Activated naive CD8-positive, alpha-beta T cell treated with anti-CD3 and anti-CD28 coated beads, Interleukin-2, amount 10 ng/mL, durations not matched to agents 7 days and 5 days (primary cell): ENCODE measurements at places on chromosomes 1 and 21. TPM values are rescaled to one million over a fixed set of nuclear protein-coding genes. Genes with fewer than 3 reads are reported as not detected.

DNA sequence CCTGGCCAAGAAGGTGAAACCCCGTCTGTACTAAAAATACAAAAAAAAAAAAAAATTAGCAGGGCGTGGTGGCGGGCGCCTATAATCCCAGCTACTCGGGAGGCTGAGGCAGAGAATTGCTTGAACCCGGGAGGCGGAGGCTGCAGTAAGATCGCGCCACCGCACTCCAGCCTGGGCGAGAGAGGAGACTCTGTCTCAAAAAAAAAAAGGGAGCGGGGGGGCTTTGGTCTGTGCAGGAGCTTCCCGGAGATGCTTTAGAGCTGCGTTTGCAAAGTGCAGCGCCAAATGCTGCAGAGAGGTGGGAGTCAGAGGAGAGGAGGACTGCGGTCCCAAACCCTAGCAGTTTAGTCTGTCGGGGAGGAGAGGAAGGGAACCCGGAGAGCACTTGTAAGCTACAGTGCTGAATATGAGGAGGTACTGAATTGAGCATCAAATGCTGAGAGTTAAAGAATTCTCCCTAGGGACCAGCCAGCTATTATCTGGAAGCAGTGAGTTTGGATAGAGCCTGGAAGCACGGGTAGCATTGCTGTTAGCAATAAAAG is 569 bp downstream of the FALEC start:
- H3K4me3 ChIP-seq: peak overlapping the region; percentile 89
- peak overlapping the region; percentile 75 for H3K27ac ChIP-seq
- peaks cover 13% of the 10 kb centered on the region for H3K4me1 ChIP-seq

Gene RNU1-4
- 3,257 TPM for total RNA-seq

- no peak overlapping the region for H3K27ac ChIP-seq
- no peaks in the 10 kb centered on the region for H3K4me1 ChIP-seq
- no peaks in the 10 kb centered on the region for H3K36me3 ChIP-seq
- no peak overlapping the region for H3K4me3 ChIP-seq
- no peak for DNase-seq
These were observed 24.3 kb downstream of the TMEM201 start for GRCh38 chr1:9612871-9613624.

DNA sequence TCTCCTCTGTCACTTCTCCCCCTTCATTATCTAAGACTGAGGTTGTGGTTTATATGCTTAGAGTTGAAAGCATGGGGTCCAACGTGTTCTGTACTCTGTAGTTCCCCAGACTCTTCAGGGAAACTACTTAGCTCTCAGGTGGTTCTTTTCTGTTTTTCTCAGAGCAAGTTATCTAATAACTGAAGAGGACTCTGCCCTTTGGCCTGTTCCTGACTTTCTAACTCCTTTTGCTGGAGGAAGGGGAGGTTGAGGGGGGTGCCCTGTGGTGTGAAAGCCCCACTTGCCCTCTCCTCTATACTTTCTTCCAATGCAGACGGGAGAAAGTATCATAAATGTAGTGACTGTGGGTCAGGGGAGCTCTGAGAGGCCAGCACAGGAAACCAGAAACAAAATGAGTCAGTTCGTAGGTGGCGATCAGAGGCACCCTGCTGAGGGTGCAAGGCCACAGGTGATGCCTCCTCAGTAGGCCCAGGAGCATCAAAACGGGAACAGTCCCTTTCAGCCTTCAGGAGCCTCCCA is 5.0 kb downstream of the SLC25A44 start:
- H3K4me3 ChIP-seq: peak overlapping the region; percentile 65
- H3K4me1 ChIP-seq: peaks cover 49% of the 10 kb centered on the region
- peak overlapping the region; percentile 92 for H3K27ac ChIP-seq
- peaks cover 32% of the 10 kb centered on the region for H3K36me3 ChIP-seq
- DNase-seq: peak; percentile 37

Gene KRTAP11-1
- not detected for total RNA-seq

DNA sequence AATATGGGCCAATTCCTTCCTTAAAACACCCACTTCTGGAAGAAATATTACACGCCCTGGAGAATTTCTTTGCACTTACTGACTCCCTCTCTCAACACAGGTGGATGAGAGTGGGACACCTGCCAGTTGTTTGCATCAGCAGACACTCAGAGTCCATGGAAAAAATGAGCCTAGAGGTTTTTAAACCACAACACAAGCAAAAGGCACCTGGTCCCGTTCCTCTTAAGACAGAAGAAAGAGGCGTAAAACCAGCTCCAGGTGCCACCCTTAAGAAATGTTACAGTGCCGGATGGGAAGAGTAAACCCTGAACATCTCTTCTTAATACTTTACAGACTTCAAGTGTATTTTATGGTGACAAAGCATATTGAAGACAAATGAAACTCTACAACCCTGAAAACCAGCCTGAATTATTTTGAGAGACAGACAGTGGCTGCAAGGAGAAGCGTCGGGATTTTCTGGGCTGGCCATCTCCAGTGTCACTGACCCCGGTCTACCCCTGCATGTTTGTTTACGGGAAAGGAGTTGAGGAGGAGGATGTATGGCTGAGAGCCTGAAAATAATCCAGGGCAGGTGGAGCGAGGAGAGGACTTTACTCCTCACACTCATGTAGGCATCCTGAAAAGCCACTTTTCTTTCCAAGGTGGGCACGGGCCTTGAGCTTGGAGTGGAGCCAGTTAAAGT is 7.8 kb upstream of the RIPK4 start:
- no peak for DNase-seq
- no peak overlapping the region for H3K27ac ChIP-seq
- H3K27me3 ChIP-seq: peaks cover 57% of the 10 kb centered on the region
- H3K4me1 ChIP-seq: no peaks in the 10 kb centered on the region
- H3K4me3 ChIP-seq: no peak overlapping the region

GRCh38 chr1:20932437-20932977 is 145.4 kb upstream of the HP1BP3 start:
- peaks cover 12% of the 10 kb centered on the region for H3K4me1 ChIP-seq
- peaks cover 14% of the 10 kb centered on the region for H3K36me3 ChIP-seq
- H3K27ac ChIP-seq: peak overlapping the region; percentile 37

DNA sequence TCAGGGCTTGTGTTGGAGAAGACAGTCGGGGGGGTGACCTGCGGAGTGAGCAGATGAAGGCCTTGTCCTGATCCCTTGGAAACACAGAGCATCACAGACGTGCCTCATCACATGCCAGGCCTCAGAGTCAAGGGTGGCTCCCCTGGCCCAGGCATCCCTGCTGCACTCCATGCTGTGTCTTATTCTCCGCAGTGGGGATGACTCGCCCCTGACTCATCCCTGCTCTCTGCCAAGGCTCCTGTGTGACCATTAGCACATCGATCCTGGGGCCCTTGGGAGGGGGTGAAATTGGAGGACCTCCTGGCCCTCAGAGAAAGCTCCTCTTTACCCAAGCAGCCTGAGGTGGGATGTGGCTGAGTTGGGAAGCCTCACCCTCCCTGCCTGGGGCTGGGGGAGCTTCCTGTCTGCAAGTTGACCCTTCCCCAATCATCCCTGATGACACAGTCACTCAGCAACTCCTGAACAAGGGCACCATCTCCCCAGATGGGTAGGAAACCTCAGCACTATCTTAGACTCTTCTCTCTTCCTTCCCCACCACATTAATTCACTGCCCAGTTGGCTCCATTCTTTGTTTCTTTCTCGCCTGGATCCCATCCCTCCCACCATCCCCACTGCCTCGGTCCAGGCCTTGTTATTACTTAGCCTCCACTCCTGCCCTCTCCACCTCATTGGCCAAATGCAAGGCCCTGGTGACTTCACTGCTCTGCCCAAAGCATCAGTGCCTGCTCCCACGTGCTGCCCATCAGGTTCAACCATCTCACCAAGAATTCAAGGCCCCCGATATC is 74.6 kb downstream of the CAMK2N1 start:
- H3K27me3 ChIP-seq: peaks cover 12% of the 10 kb centered on the region
- H3K4me1 ChIP-seq: peaks cover 3% of the 10 kb centered on the region
- no peaks in the 10 kb centered on the region for H3K36me3 ChIP-seq
- no peak for DNase-seq
- no peak overlapping the region for H3K4me3 ChIP-seq
- no peak overlapping the region for H3K27ac ChIP-seq

Gene GNAT2
- total RNA-seq: 0.22 TPM

GRCh38 chr1:89901957-89902669 is 81.3 kb downstream of the LRRC8D start:
- no peaks in the 10 kb centered on the region for H3K27me3 ChIP-seq
- no peak for DNase-seq
- peaks cover 12% of the 10 kb centered on the region for H3K4me1 ChIP-seq
- H3K27ac ChIP-seq: no peak overlapping the region

Gene CNR2
- total RNA-seq: 2.0 TPM

DNA sequence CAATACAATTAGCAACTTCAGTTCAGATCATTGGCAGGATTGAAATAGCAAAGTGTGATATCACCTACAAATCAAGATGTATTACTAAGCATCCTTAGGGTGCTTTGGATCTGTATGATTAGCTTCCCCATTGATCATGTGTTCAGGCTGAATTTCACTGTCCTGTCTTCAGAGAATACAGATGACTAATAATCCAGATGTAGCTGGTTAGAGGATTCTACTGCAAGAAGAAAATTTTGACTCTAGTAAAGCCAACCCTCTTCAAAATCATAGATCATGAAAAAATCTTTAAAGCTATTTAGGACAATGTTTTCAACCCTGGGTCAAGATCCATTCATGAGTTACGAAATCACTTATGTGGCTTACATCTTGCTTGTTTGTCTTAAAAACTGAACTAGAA is 184.4 kb downstream of the PTGER3 start:
- no peaks in the 10 kb centered on the region for H3K36me3 ChIP-seq
- H3K27ac ChIP-seq: no peak overlapping the region
- H3K4me3 ChIP-seq: no peak overlapping the region
- H3K27me3 ChIP-seq: peaks cover 1% of the 10 kb centered on the region
- no peak for DNase-seq

Gene RGSL1
- total RNA-seq: not detected

Gene PFDN2
- 54.1 TPM for total RNA-seq

DNA sequence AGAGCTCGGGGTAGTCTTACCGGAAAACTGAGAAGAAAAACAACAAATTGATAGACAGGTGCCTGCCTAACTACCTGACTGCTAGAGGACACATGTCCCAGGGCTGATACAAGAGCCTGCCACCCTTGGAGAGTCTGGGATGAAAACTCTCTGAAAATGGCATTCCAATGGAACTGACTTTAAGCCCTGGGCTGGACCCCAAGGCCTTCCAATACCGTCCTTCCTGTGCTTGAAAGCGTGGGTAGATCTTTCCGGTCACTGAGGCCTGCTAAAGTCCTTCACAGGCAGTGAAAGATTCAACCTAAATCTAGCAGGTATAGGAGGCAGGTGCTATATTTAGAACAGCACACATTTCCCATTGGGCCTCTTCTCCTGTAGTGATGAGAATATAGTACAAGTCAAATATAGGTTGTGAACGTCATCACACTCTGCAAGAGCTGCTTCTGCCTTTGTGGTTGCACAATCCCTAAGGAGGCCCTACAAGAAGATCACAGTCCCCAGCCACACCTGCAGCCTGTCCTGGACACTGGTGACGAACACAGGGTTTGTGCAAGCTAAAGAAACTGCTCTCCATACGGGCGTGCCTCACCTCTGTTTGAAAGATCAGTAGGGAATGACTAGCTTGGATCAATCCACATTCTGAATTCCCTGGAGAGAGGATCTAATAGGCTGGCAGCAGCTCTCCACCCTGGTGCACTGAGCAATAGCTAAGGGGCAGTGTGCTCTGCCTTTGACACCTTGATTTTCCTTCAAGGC is 876 bp upstream of the CHML start:
- peak overlapping the region; percentile 74 for H3K4me3 ChIP-seq
- no peak for DNase-seq
- peaks cover 7% of the 10 kb centered on the region for H3K36me3 ChIP-seq
- H3K27ac ChIP-seq: peak overlapping the region; percentile 84
- no peaks in the 10 kb centered on the region for H3K27me3 ChIP-seq

GRCh38 chr1:157371826-157372225 is 180.5 kb downstream of the FCRL5 start:
- H3K4me3 ChIP-seq: no peak overlapping the region
- no peak for DNase-seq
- H3K27ac ChIP-seq: no peak overlapping the region

DNA sequence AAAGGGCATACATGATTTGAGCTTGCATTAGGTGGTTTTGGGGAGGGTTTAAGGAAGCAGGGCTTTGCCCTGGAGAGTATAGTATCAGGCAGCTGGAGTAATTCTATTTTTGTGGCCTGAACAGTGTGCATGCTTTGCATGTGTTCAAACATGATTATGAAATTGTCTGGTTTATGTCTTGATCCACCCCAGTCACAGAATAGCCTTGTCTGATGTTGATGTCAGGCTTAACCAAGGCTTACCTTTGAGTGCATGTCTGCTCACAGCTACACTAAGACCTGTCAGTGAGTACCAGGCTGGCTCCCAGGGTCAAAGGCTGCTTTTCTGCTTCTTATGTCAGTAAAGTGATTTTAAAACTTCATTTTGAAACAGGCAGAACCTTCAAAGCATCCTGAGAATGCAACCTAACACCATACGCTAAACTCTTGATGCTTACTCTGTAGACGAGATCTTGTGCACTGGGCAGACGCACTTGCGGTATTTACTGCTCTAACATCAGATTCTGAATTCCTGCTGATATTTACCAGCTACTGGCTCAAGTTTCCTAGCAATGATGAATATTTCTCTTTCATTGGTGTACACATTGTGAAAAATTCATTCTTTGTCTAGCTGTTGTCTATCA is 78.9 kb downstream of the MAP3K21 start:
- peaks cover 12% of the 10 kb centered on the region for H3K4me1 ChIP-seq
- H3K4me3 ChIP-seq: peak overlapping the region; percentile 30
- peak overlapping the region; percentile 2 for H3K27ac ChIP-seq
- H3K27me3 ChIP-seq: peaks cover 20% of the 10 kb centered on the region

DNA sequence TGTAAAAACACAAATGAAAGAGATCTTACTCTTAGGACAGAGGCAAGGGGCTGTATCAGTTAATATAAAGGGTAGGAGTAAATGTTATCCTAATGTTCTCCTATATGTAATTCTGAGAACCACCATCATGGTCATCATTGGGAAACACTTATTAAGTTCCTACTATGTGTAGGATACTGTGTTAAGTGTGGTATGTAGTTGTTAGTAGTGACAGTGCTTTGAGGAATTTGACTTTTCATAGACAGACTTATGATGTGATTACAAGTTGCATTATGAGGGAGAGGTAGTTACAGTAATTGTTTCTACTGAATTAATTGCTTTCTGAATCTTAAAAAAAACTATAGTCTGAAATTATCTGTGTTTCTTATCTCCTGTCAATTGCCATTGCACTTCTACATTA is 51.8 kb upstream of the PGD start:
- peaks cover 3% of the 10 kb centered on the region for H3K36me3 ChIP-seq
- H3K27me3 ChIP-seq: no peaks in the 10 kb centered on the region
- DNase-seq: no peak
- no peak overlapping the region for H3K27ac ChIP-seq
- no peak overlapping the region for H3K4me3 ChIP-seq

Gene SLAMF6
- 43.0 TPM for total RNA-seq

Gene CLSTN1
- total RNA-seq: 104 TPM

DNA sequence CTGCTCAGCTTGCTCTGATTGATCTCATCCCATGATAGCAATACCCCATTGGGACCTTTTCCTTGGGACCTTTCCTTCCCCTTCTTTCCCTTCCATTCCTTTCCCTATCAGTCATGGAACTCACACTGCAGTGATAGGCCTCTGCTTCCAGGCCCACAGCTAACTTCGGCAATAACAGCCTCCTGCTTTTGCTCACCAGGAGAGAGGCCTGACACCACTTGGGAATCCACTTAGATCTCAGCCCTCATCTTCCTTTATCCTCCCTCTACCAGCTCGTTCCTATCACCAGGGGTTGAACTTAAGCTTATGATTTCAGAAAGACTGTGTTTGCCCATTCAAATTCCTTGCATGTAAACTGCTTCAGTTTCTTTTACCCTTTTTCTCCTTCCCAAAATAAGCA is 11.0 kb upstream of the TIPRL start:
- H3K4me1 ChIP-seq: peaks cover 1% of the 10 kb centered on the region
- peaks cover 9% of the 10 kb centered on the region for H3K27me3 ChIP-seq
- H3K4me3 ChIP-seq: no peak overlapping the region
- no peak for DNase-seq
